ENCODE measurements at places on chromosomes 2 and 18.

GRCh38 chr18:62523255-62523588 is 397 bp downstream of the ZCCHC2 start:
- no peak for DNase-seq

- no peak for DNase-seq
These were observed 13.9 kb downstream of the PSMD14 start for GRCh38 chr2:161321944-161322648.

GRCh38 chr2:225367482-225367881 is 32.0 kb upstream of the NYAP2 start:
- DNase-seq = no peak

GRCh38 chr2:235139956-235140800 is 188.4 kb downstream of the SH3BP4 start:
- DNase-seq = no peak

DNA sequence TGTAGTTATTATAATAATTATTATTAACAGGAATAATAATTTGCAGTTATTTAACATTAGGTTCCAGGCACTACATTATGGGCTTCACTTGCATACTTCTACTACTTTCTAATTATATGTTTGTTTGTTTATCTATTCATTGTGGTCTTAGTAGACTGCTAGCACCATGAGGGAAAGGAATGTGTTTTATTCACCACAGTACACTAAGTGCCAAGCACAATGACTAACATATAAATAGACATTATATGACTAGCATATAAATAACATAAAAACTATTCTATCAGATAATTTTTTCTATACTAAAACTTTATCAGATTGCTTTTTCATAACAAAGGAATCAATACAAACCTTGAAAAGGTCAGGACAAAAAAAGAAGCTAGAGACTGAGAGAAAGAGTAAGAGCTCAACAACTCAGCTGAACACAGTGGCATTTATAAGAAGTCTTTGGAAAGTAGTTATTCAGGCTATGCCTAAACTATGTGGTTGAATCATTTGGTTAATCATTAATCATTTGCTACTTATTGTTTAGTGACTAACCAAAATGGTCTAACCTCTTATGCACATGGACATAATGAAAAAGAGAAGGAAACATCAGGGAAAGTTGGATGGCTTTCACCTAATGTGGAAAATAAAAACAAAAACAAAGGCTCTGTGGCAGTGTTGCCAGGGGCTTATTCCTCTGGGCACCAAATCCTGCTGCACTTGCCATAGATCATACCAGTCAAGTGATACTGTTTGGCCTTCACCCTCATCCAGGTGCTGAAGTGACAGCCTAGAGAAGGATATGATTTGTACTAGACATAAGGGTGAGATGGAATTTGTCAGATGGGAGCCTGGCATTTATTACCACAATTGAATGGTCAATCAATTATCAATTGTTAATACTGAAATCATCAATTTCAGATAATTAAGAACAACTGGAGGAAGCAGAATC is 174.9 kb downstream of the ETAA1 start:
- DNase-seq = peak; percentile 19

GRCh38 chr2:215973954-215974699 is 39.2 kb downstream of the MREG start:
- no peak for DNase-seq

- peak; percentile 36 for DNase-seq
These were observed 58.9 kb upstream of the THUMPD2 start for GRCh38 chr2:39837856-39838453.

DNA sequence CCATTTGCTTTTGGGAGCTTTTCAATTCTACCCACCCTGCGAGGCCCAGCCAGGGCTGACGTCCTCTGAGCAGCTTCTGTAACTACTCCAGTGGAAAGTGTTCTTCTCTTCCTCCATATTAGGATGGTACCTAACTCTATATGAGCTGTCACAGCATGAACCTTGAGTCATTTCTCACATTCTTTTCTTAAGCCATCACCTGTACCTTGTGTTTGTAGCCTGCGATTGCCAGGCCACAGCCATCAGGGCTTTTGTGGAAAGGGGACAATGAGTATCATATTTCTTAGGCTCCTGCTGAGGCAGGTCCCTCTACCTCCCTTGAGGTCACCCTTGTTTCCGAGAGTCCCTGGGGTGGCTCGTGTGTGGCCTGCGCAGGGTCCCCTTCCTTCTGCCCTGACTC is 144.5 kb upstream of the DLX2 start:
- DNase-seq = no peak

GRCh38 chr2:162579986-162580385 is 236.1 kb downstream of the GCA start:
- DNase-seq = no peak

All from fibroblast of skin of back (primary cell).